ENCODE measurements at places on chromosomes 12 and 14. TPM values are rescaled to one million over a fixed set of nuclear protein-coding genes. Genes with fewer than 3 reads are reported as not detected.

GRCh38 chr14:66359500-66359899 lies 126.7 kb upstream of the CCDC196 start:
- peak; percentile 33 for DNase-seq

Gene CCDC196
- polyA plus RNA-seq: not detected

Gene PTGER2
- 6.4 TPM for polyA plus RNA-seq

- DNase-seq: no peak
Observed at GRCh38 chr12:128008341-128008740, 258.6 kb upstream of the TMEM132C start.

Gene SELPLG
- polyA plus RNA-seq: 3.0 TPM

- no peak for DNase-seq
Observed at GRCh38 chr14:91729756-91730155, 2.1 kb downstream of the CATSPERB start.

- no peak for DNase-seq
Observed at GRCh38 chr12:95796982-95797289, 6.4 kb upstream of the NTN4 start.

Gene LPAR5
- 1.1 TPM for polyA plus RNA-seq

Gene RNU4-1
- not detected for polyA plus RNA-seq

DNA sequence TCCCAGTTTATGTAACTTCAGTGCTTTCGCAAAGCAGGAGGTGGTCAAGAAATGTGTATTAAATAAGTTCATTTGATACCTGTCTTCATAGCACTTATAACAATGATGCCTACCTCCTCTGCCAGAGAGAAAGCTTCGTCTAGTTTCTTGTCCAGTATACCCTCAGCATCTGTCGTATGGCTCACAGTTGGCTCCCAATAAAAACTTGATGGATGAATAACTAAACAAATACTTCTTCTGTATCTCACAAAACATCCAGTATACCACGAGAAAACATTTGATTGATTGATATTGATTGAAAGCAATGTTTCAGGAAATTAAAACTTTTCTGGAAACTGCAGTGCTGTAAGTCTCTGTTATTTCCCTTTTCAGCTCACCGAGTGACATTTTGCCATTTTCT lies 26.9 kb upstream of the PTGDR start:
- no peak for DNase-seq

Gene LTB4R
- 6.3 TPM for polyA plus RNA-seq

Gene TMEM253
- polyA plus RNA-seq: 0.76 TPM

- no peak for DNase-seq
Observed at GRCh38 chr12:39352471-39353017, 90.4 kb downstream of the KIF21A start.

GRCh38 chr12:16586350-16587109 lies 19.4 kb downstream of the LMO3 start:
- no peak for DNase-seq

Gene REP15
- polyA plus RNA-seq: 3.1 TPM
